ENCODE measurements at places on chromosomes 4 and X.

- no peak for DNase-seq
- no peak overlapping the region for H3K4me3 ChIP-seq
- H3K36me3 ChIP-seq = peaks cover 25% of the 10 kb centered on the region
- H3K4me1 ChIP-seq = no peaks in the 10 kb centered on the region
- H3K27me3 ChIP-seq = no peaks in the 10 kb centered on the region
- no peak overlapping the region for H3K27ac ChIP-seq
Observed at GRCh38 chr4:148565801-148566200, 123.6 kb upstream of the NR3C2 start.

- peaks cover 4% of the 10 kb centered on the region for H3K27me3 ChIP-seq
- no peak for DNase-seq
- H3K4me1 ChIP-seq = no peaks in the 10 kb centered on the region
- no peaks in the 10 kb centered on the region for H3K36me3 ChIP-seq
Observed at GRCh38 chr4:25970226-25970675, 56.2 kb downstream of the SMIM20 start.

DNA sequence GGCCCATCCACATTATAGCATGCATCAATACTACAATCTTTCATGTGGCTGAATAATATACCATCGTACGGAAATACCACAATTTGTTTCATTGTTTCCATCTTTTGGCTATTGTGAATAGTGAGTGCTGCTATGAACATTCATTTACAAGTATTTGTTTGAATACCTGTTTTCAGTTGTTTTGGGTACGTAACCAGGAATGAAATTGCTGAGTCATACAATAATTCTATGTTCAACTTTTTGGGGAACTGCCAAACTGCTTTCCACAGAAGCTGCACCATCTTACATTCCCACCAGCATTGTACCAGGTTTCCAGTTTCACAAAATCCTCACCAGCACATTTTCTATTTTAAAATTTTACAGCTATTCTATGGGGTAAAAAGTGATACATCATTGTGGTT is 28.5 kb upstream of the MANBA start:
- H3K27ac ChIP-seq = no peak overlapping the region
- DNase-seq = no peak
- H3K36me3 ChIP-seq = peaks cover 28% of the 10 kb centered on the region
- H3K4me3 ChIP-seq = no peak overlapping the region

GRCh38 chr4:90190525-90190924 is 63.3 kb downstream of the CCSER1 start:
- no peaks in the 10 kb centered on the region for H3K4me1 ChIP-seq
- H3K27me3 ChIP-seq = no peaks in the 10 kb centered on the region
- DNase-seq = no peak
- H3K27ac ChIP-seq = no peak overlapping the region
- H3K4me3 ChIP-seq = no peak overlapping the region
- H3K36me3 ChIP-seq = no peaks in the 10 kb centered on the region

- H3K27me3 ChIP-seq = peaks cover 1% of the 10 kb centered on the region
- no peak for DNase-seq
- H3K4me3 ChIP-seq = no peak overlapping the region
- no peaks in the 10 kb centered on the region for H3K36me3 ChIP-seq
Observed at GRCh38 chrX:17361620-17362019, 13.4 kb upstream of the NHS start.

DNA sequence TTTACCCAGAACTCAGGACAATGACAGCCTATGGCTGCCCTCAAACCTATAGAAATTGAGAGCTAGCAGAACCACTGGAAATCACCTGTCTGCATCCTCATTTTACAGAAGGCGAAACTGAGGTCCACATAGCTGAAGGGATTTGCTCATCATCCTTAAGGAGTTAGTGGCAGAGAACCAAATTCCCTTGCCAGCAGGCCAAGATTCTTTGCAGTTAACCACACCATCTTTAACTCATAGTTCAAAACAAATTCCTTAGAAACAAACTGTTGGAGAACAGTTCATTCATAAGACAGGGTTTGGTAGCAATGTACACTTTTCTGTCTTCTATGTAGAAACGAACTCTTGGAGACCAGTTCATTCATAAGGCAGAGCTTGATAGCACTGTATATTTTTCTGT is 37.9 kb upstream of the RAP2C start:
- no peaks in the 10 kb centered on the region for H3K4me1 ChIP-seq
- no peaks in the 10 kb centered on the region for H3K27me3 ChIP-seq
- H3K36me3 ChIP-seq = no peaks in the 10 kb centered on the region
- no peak for DNase-seq

DNA sequence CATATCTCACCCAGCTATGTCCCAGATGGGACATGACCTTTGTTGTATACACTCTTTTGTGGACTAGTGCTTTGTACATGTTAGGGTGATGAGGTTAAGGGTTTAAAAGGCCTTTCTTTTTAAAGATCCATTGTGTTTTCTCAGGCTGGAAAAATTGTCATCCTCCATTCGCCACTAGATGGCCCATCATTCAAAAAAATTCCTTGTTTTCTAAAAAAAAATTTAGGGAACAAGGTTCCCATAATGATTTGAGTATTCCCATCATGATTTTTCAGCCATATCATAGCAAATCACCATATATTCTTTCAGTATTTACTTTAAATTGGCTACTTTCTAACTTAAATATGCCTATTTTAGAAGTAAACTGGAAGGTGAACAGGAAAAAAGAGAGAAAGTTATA is 91.9 kb upstream of the TMEM164 start:
- no peak for DNase-seq
- H3K4me3 ChIP-seq = no peak overlapping the region
- H3K4me1 ChIP-seq = no peaks in the 10 kb centered on the region
- H3K27me3 ChIP-seq = no peaks in the 10 kb centered on the region
- H3K27ac ChIP-seq = no peak overlapping the region

DNA sequence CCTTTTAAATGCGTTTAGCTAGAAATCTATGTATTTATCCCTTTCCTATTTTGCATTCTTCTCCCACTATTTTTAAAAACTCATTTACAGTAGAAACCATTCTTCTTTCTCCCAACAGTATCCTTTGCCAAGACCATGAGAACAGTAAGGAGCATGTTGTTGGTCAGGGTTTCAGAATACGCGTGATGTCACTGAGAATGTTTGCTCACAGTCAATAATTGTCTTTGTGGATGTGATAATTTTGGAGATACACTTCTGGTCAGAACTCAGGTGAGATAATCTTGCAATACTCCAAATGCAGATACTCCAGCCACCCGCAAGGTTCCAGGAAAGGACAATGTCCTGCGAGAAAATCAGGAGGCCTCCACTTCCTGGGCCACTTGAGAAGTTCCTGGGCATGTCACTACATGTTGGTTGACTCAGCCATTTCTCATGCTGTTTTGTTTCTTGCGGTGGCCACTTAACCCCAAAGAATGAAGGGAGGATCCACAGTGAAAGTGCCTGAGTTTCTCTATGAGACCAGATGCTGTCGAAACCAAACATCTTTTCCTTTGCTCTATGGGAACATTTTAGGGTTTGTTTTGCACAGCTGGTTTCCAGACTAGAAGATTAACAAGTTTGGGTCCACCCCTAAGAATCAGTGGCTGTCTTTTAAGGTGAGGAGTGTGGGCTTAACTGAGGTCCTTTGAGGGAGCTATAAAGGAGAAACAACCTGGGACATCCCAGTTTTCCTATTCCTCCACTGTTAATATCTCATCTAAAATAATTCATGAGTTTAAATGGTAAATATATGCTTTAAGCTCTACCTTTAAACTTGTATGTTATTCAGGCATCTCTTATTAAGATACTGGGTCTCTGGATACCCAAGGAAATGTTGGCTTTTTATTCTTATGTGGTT is 116.0 kb downstream of the SOWAHB start:
- H3K27me3 ChIP-seq = no peaks in the 10 kb centered on the region
- H3K27ac ChIP-seq = no peak overlapping the region
- H3K36me3 ChIP-seq = no peaks in the 10 kb centered on the region

GRCh38 chrX:129585167-129585566 is 45.1 kb downstream of the OCRL start:
- H3K4me3 ChIP-seq = no peak overlapping the region
- H3K4me1 ChIP-seq = no peaks in the 10 kb centered on the region
- DNase-seq = no peak
- H3K27me3 ChIP-seq = no peaks in the 10 kb centered on the region
- H3K27ac ChIP-seq = no peak overlapping the region

GRCh38 chr4:41119867-41120295 is 94.5 kb downstream of the APBB2 start:
- no peak for DNase-seq
- no peaks in the 10 kb centered on the region for H3K27me3 ChIP-seq
- H3K36me3 ChIP-seq = no peaks in the 10 kb centered on the region
- no peak overlapping the region for H3K27ac ChIP-seq
- no peaks in the 10 kb centered on the region for H3K4me1 ChIP-seq
- H3K4me3 ChIP-seq = no peak overlapping the region

GRCh38 chrX:39676434-39676833 is 421.3 kb downstream of the BCOR start:
- H3K36me3 ChIP-seq = no peaks in the 10 kb centered on the region
- no peaks in the 10 kb centered on the region for H3K4me1 ChIP-seq
- no peak for DNase-seq

DNA sequence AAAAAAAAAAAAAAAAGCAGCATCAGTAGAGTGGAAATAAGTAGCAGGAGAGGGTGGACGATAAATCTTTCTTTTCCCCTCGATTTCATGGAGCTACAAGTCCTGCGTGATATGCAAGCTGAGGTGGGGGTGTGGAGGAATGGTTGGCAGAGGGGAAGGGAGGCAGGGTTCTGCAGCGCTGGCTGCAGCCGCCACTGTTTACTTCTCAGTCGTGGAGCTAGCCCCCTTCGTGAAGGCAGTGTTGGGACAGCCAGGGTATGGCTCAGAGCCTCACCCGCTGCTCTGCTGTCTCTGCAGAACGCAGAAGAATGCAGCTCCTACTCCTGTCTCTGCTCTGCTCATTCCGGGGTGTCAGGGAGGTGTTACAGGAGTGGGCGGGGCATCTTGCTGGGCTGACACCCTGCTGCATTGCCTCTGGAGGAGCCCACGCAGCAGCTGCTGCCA is 140.6 kb downstream of the GPM6A start:
- no peak overlapping the region for H3K4me3 ChIP-seq
- H3K36me3 ChIP-seq = no peaks in the 10 kb centered on the region
- no peak for DNase-seq
- no peaks in the 10 kb centered on the region for H3K4me1 ChIP-seq
- no peaks in the 10 kb centered on the region for H3K27me3 ChIP-seq

DNA sequence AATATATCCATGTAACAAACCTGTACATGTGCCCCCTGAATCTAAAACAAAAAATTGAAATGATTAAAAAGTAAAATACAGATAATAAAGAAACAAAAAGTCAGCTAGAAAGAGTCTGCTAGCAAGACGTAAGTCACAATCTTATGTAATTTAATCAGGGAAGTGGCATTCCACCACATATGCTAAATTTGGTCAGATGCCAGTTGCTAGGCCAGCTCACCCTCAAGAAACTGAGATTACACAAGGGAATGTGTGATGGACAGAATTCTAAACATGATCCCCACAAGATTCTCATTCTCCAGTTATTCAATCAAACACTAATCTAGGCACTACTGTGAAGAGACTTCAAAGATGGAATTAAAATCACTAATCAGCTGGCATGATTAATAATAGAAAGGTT is 689.3 kb downstream of the CENPC start:
- no peak for DNase-seq
- no peaks in the 10 kb centered on the region for H3K4me1 ChIP-seq
- no peak overlapping the region for H3K27ac ChIP-seq
- H3K27me3 ChIP-seq = no peaks in the 10 kb centered on the region

DNA sequence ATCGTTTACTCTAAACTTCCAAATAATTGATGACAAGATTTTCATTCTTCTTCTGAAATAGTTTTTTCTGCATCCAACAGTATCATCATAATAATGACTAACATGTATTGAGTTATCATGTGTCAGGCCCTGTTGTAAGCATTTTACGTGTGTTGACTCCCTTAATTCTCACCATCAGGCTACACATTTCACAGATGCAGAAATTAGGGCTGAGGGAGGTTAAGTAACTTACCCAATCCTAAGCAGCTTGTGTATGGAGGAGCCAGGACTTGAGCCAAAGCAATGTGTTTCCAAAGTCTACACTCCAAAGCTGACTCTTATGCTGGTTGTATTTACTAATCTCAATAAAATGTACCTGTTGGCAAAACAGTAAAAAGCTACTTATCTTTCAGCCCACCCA is 11.2 kb upstream of the KDR start:
- no peak for DNase-seq
- no peak overlapping the region for H3K27ac ChIP-seq
- no peak overlapping the region for H3K4me3 ChIP-seq

All from naive thymus-derived CD8-positive, alpha-beta T cell (primary cell).